ENCODE measurements at places on chromosomes 5 and 9.

DNA sequence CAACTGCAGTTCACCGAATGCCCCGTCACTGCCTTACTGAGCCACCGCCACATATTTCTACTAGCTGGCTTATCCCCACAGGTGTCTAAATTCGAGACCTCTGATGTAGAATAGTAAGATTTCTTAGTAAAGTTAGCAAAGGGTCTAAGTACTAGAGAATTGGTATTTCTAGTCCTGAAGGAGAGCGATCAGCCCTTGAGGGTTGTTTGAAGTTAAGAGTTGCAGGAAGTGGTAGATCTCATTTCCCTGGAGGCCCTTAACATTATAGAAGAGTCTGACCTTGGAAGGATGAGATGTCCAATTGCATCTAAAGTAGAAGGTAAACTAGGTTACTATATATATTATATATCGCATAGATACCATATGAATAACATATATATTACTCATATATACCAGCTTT lies 451.8 kb downstream of the CCDC171 start:
- no peak for DNase-seq

- DNase-seq, result no peak
Observed at GRCh38 chr9:130360672-130361071, 84.1 kb upstream of the ASS1 start.

DNA sequence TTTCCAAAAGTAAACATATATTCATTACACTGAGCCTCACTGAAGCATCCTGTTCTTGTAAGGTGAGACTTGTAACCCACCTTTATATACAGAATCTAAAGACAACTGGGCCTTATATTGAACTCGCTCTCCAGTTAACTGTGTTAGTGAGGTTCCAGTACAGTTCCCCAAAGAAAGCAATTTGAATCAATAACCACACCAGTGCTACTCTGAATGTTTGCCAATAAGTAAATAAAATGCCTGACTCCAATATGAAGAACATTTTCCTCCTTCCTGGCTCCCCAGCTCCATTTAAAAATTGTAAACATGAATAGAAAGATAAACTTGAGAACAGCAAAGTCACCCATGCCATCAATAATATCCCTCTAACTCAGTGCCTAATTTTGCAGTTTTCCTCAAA lies 50.1 kb downstream of the FBXW11 start:
- no peak for DNase-seq

DNA sequence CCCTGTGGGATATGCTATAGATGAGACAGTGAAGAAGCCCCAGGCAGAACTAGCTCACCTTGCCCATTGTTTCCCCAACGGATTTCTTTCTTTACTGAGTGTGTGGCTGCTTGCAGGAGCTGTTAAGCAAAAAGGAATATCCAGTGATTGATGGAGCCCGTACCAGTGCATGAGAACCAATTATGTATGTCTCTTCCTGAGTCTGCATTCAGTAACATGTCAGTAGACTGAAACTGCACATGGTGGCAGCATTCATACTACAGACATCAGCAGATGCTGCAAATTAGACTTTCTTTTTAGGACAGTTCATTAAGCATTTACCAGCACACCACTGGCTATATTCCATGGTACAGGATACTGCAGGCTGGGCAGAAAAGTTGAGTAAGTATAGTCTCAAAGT lies 90.3 kb upstream of the PLCXD3 start:
- no peak for DNase-seq
